CD4-positive, alpha-beta T cell treated with Interleukin-17A for 1 hour (primary cell): ENCODE measurements at places on chromosomes 6 and 20.

DNA sequence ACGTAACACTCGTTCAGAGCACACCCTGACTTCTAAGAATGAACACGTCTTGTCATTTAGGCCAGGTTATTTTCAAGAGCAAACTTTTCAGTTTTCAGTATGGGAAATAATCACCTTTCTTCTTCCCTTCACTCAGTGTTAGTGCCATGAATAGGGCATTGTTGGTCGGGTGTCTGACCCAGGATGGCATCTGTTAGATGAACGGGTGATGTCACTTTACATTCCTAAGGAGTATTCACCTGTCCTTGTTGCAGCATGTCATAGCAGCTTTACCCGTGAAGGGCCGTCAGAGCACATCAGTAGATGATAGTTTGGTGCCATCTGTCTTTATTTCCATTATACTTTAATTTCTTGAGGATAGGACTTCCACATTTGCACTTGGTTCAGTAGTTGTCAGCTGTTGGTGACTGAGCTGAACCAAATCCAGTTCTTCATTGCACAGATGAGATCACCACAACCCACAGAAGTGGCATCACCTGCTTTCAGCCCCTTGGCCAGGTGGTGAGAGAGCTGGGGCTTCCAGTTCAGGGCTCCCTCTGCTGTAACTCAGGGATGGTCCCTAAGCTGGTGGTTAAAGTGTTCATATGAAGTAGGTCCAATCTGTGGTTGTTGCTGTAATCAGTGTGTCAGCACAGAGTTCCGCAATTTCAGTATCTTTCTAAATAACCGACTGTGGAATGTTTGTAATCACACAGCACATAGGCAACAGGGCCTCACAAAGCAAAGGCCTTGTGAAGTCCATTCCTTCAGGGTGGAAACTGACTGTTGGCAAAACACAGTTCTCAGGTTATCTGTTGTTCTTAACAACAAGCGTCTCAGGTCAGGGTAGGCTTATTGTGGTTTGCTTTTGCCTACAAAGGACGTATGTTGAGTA lies 68.2 kb downstream of the FAM120B start:
- DNase-seq = no peak

DNA sequence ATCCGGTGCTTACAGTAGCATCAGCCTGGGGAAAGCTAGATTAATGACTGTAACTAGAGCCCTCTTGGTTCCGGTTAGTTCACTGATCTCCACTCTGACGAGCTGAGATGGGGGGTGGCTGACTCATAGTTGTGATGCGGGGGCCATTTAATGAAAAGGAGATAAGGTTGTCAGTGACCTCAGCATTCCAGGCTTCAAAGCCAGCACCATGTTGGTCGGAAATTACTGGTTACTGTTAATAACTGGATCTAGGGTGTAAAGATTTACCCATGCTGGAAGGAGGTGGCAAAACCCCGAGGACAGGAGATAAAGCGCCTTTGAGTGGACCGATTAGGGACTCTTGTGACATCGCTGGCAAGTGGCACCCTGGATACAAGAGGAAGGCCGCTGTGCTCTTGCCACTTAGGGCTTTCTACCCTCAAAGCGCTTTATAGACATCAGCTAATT lies 21.1 kb downstream of the FOXC1 start:
- DNase-seq = no peak

GRCh38 chr6:15926256-15926655 lies 202.6 kb upstream of the MYLIP start:
- no peak for DNase-seq

- DNase-seq = no peak
Observed at GRCh38 chr20:11112832-11113231, 439.0 kb upstream of the JAG1 start.

DNA sequence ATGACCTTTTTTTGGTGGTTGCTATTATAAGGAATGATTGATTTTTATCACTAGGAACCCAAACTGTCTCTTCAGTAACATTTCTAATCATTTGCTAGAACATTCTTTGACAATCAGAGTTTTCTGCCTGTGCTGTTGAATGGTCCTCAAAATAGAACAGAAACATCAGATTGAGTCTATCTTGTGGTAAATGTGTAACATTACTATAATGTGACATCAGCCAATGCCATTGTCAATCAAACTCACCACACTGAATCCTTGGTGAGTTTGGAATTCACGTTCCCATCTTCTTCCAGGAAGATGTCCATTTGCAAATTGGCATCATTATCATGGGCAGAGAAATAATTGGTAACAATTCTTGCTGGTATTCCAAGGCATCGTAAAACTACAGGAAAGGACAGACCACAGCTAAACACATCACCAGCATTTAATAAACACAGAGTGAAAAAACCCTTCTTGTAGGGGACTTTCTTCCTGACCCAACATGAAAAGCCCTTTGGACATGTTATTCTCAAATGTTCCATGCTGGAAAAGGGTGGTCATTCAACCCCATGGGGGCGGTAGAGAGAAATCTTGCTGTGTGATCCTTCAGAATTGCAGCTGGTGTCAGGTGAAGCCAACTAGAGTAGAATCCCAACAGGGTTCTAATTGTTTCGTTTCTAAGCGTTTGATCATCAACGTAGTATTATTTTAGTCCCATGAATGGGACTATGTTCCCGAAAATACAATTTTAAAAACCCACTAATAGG lies 98.5 kb downstream of the F13A1 start:
- no peak for DNase-seq

DNA sequence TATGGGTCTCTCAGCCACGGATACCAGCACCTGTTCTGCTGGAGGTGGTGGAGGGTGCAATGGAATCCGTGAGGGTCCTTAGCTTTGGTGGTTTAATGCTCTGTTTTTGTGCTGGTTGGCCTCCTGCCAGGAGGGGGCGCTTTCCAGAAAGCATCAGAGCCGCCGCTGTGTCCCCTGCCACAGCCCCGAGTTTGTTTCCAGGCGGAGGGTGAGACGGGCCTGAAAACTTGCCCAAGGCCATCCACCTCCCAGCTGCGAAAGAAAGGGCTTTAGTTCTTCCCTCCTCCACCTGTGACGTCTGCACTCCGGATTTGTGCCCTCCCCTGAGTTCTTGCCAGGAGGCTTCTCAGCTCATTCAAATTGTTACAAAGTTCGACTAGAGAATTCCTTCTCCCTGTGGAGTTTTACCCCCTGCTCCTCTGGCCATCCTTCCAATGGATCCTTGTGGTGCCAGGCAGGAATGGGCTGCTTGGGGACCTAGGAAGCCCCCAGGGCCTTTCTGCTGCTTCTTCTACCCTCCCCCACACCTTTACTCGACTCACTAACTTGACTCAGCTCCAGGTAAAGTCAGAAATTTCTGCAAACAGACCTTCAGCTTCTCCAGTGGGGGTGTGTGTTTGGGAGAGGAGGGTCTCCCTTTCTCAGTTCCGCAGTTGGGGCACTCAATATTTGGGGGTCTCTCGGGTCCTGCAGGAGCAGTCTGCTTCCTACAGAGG lies 873.7 kb downstream of the KIF16B start:
- DNase-seq = no peak

DNA sequence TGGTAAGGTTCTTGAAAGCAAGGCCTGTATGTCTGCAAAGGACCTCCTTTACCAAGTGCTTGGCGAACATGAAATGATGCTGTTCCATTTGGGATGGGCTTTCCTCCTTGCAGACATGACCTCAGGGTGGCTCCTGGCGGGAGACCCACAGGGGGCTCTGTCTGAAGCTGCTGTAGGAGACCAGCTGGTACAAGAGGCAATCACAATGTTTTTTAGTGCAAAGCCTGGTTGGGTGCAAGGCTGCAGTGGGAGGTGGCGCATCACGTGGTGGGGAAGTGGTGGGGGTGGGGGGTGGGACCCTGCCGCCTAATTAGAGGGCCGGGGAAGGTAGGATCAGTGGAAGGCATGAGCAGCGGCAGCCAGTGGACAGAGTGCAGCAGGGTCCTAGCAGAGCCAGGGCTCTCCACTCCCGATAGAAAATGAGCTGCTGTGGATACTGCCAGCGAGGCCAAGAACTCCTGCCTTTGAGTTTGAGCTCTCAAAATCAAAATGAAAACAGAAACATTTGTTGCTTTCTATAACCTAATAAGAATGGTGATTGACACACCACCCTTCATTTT lies 9.1 kb upstream of the ARMC2 start:
- DNase-seq = no peak

- no peak for DNase-seq
Observed at GRCh38 chr6:44415873-44416502, 28.5 kb downstream of the CDC5L start.

- no peak for DNase-seq
Observed at GRCh38 chr20:38125157-38126056, 39.7 kb downstream of the TGM2 start.

- no peak for DNase-seq
Observed at GRCh38 chr6:123105561-123105960, 109.5 kb downstream of the CLVS2 start.

GRCh38 chr6:143127941-143128680 lies 67.4 kb downstream of the AIG1 start:
- DNase-seq = no peak

- DNase-seq = peak; percentile 18
Observed at GRCh38 chr6:108904741-108905140, 56.5 kb downstream of the ARMC2 start.

GRCh38 chr6:36547646-36548400 lies 544 bp upstream of the STK38 start:
- DNase-seq = peak; percentile 19

GRCh38 chr6:56961151-56961550 lies 6.2 kb downstream of the BEND6 start:
- DNase-seq = no peak

GRCh38 chr6:107124934-107125348 lies 9.6 kb upstream of the BEND3 start:
- no peak for DNase-seq

GRCh38 chr6:147625946-147626345 lies 117.5 kb downstream of the SAMD5 start:
- no peak for DNase-seq

DNA sequence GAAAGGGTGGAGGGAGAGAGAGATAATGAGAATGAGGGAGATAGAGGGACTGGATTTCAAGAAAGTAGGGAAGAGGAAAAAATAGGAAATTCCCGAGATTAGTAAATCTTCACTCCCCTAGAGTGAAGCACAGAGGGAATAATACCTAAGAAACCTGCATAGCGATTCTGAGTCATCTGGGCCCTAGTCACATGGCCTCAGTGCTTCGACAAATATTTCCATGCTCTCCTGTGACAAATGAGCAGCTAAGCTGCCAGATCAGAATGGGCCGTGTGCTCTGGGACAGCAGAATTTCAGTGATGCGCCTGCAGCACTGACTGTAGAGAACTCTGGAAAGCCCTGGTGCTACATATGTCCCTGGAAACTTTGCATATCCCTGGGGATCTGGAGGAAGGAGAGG lies 48.6 kb upstream of the GRIK2 start:
- no peak for DNase-seq

- peak; percentile 10 for DNase-seq
Observed at GRCh38 chr6:141513830-141514229, 618.9 kb upstream of the GJE1 start.

DNA sequence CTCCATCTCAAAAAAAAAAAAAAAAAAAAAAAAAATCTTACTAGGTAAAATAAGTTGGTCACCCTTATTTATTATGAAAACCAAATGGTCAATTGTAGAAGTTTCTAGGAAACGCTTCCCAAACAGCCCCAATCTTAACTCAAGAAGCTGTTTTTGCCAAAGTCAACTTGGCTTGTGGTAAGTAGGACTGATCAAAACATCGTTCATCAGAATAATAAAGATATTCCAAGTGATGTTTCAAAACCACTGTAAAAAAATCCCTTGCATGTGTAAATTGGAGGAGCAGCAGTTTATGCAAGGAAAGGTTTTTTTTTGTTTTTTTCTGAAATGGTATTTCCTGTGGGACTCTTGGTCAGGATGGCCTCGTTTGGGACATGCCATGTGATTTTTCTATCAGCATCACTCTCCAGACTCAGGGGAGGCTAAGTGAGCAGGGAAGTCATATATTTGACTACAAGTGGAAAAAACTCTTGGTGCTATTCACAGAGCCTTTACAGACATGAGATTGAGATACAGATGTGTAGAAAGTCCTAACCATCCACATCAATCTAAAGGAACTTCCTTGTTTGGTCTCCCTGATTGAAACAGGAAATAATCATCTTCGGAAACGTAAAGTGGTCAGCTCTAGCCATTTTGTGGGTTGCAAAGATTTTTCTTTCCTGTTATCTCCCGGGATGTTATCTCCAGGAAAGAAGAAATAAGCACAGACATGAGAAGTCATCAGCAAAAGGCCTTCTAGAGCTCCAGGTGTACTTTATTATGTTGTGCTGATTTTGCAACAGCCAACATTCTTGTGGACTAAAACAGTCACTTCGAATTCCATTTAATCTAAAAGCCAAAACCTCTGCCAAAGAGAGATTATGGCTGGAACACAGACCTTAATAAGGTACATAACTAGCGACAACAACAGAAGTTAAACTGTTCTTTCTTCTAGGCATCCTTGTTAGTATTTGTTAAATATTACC lies 177.8 kb downstream of the EDN1 start:
- DNase-seq = no peak

- no peak for DNase-seq
Observed at GRCh38 chr6:132479131-132479530, 33.8 kb downstream of the STX7 start.

DNA sequence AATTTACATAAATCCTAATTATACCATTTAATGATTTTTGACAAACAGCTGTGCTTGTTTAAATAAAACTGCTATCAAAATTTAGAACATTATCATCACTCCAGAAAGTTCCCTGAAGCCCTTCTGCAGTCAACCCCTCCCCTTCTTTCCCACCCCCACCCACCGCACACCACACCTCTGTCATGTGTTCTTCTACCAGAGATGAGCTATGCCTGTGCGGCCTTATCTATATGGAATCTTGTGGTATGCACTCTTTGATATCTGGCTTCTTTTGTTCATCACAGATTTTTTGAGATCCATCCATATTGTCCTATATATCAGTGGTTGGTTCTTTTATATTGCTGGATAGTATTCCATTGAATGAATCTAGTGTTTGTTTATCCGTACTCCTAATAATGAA lies 7.2 kb downstream of the MYLIP start:
- peak; percentile 74 for DNase-seq

DNA sequence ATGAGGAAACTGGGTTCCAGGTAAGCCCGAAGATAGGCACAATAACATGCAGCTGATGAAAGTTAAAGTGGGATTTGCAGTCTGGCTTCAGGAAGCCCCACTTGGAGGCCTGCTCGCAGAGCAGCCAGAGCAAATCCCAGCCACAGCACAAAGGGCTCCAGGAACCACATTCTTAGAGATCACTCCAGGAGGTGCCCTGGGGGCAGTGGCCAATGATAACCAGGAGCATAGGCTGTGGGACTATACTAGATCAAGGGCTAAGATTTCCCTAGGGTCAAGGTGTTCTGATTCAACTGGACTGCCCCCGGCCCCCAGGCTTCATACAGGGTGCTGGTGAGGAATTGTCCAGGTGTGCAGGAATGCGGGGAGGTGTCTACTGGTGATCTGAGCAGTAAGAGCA lies 133.9 kb upstream of the PTPRT start:
- DNase-seq = no peak
